Naive thymus-derived CD4-positive, alpha-beta T cell (primary cell): ENCODE measurements at places on chromosomes 2 and 18. TPM values are rescaled to one million over a fixed set of nuclear protein-coding genes. Genes with fewer than 3 reads are reported as not detected.

Gene SLC35F5
- 26.7 TPM for total RNA-seq

Gene BBS5
- 2.6 TPM for total RNA-seq

Gene EMILIN1
- total RNA-seq, result 0.73 TPM

DNA sequence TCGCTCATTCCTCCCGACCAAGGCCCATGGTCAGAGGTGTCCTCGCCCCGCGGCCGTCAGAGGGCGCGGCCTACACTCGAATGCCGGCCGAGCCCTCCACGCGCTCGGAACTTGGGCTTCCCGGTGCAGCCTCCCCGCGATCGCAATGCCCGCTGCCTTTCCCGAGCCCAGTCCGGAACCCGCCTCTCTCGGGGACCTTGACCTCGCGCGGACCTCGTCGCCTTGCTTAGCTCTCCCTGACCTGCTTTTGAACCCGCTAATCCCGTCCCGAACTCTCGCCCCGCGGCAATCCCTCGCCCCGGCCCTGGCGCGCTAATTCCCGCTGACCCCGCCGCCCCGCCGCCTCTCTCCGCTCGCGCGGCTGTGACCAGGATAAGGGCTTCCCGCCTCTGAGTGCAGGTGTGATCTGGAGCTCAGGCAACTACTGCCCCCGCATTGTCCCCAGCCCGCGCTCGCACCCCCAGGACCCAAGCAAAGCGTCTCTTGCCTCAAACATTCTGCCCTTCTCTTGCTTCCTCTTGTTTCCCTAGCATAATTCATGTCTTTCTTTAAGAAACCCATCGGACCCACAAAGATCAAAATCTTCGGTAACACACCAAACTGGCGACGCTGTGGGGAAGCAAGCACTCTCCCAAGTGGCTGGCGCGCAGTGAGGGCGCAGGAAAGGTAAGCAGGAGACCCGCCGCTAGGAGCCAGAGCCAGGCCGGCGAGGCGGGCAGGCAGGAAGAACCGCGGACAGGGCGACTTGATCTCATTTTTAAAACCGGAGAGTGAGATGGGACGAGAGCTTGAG lies 46.6 kb upstream of the ATP6V1B1 start:
- H3K27me3 ChIP-seq, result peaks cover 39% of the 10 kb centered on the region
- H3K4me3 ChIP-seq, result no peak overlapping the region
- no peaks in the 10 kb centered on the region for H3K36me3 ChIP-seq
- DNase-seq, result no peak
- H3K27ac ChIP-seq, result no peak overlapping the region

GRCh38 chr18:78447211-78447610 lies 532.4 kb upstream of the SALL3 start:
- H3K4me1 ChIP-seq, result no peaks in the 10 kb centered on the region
- no peak for DNase-seq
- no peak overlapping the region for H3K4me3 ChIP-seq

DNA sequence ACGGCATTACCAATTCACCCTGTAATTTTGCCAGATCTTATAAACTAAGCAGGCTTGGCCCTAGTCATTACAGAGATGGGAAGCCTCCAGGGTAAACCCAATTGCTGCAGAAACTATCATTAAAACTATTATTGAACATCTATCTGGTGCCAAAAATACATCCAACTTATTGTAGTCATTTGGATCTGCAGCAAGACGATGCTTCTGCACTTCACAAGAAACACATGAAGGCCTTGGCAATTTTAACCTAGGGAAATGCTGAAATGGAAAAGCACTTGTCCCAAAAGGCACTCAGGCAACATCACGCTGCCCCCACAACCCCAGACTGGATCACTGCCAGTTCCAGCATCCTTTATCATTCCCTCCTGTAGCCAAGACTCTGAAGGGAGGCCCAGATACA lies 85.3 kb upstream of the ACVR2A start:
- H3K4me3 ChIP-seq, result no peak overlapping the region
- no peaks in the 10 kb centered on the region for H3K36me3 ChIP-seq
- DNase-seq, result no peak

DNA sequence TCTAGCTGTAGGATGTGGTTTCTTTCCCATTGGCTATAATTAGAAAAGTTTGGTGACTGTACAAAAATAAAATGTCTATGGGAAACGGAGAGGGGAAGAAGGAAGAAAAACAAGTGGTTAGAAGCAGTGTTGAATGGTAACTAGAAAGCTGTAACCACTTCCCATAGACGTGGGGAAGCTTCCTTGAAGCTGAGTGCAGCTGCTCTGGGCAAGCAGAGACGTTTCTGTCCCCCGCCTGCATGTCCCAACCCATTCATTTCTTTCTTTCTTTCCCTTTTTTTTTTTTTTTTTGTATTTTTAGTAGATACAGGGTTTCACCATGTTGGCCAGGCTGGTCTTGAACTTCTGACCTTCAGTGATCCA lies 367.8 kb upstream of the HS6ST1 start:
- no peaks in the 10 kb centered on the region for H3K4me1 ChIP-seq
- no peaks in the 10 kb centered on the region for H3K27me3 ChIP-seq
- DNase-seq, result no peak
- no peak overlapping the region for H3K27ac ChIP-seq
- no peaks in the 10 kb centered on the region for H3K36me3 ChIP-seq

DNA sequence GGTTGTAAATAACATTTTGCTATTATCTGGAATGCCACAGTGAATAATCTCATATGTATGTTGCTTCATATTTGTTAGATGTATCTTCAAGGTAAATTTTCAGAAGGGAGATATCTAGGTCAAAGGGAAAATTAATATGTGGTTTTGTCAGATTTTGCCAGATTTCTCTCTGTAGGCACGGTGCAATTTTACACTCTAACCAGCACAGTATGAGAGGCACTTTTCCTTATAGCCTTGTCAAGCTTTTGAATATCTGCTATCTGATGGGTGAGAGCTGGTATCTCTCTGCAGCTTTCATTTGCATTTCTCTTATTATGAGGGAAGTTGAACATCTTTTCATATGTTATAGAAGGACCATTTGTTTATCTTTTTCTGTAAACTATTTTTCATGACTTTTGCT lies 175.7 kb upstream of the PGAP1 start:
- H3K4me1 ChIP-seq, result no peaks in the 10 kb centered on the region
- peaks cover 9% of the 10 kb centered on the region for H3K36me3 ChIP-seq
- H3K27ac ChIP-seq, result no peak overlapping the region
- DNase-seq, result no peak
